Activated CD4-positive, alpha-beta T cell treated with anti-CD3 and anti-CD28 coated beads for 1 hour (primary cell): ENCODE measurements at places on chromosomes 7 and 10.

DNA sequence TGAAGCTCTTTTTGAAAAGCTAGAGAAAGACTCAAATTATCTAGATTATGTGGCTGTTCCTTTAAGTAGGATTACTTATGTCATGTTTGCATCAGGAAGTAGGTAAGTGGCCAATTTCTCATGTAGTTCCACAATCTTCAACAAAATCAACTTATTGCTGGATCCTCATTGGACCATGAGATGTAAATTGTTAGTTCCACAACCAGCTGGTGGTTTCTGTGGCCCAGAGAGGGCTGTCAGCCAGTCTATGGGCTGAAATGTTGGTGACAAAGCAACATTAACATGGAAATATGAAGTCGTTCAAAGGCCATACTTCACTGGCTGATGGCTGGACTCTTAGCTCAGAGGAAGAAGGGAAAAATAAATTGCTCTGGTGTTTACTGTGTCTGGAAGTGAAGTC, 157.9 kb downstream of the PLXDC2 start:
- DNase-seq, result no peak

DNA sequence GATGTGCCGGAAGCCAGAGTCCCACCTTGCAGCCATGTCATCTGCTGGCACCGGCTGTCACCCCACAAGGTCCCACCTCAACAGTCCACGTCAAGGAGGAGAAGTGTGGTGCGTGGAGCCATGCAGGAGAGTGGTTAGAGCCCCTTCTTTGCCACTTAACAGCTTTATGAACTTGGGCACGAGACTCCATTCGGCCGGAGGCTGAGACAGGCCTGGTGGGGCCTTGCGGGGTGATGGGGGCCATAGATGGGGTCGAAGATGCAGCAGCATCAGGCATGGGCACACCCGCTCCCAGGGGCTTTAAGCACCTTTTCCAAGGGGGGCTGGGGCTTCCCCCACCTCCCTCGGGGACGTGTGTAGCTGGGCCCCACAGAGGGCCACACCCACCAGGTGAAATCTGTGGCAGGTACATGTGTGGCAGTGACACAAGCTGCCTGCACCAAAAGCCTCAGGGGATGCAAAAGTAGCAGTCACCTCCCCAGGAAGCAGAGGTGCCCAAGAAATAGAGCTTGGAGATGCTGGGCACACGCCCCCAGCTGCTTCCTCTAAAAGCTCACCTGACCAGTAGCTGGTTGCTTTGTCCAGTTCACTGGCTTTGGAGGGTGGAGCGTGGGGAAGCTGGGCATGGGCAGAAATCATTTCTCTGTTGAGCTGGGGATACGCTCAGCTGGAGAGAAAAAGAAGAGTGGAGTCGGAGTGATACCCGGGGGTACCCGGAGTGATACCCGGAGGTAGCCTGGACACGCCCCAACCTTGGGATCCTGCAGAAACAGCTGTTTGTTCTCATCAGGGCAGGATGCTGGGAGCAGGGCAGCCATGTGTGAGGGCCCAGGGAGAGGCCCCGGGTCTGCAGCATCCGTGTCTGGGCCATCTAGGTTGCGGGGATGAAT, 199.8 kb downstream of the EBF3 start:
- peak; percentile 1 for DNase-seq

DNA sequence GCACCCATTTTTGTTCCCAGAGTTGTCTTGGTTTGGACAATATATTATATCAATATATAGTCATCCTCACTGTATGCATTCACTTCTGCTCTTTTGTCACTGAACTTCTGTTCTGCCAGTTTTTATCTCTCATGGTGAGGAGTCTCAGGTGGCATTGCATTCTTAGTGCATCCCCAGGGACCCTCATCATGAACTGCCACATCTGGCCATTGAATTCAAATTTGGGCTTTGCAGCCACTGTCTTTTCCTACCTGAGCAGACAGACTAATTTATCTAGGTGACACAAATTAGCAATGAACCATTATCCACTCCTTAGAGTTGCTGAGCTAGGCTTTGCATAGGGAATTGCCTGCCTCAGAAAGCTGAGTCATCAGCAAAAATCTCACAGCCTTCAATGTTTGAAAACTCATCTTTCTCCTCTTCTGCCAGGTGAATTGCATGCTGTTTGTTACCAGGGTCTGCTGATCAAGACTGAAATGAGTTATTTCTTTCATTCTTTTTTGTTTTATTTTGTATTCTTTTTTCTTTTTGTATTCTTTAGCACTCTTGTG, 316.8 kb upstream of the MTPN start:
- DNase-seq, result no peak

- no peak for DNase-seq
Measured at GRCh38 chr10:7435674-7436073, 24.8 kb upstream of the SFMBT2 start.

DNA sequence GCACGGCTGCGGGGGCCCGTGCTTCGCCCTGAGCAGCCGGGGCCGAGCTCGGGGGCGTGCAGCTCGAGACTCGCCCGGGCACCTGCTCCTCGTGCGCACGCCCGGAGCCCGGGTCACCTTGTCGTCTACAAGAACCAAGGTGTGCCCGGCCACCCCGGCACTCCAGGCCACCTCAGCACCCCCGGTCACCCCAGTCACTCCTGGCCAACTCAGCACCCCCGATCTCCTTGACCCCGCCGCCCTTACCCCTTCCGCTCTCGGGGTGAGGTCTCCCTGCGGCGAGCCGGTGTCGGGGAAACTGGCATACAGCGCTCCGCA, 268 bp upstream of the IGFBP3 start:
- DNase-seq, result no peak

DNA sequence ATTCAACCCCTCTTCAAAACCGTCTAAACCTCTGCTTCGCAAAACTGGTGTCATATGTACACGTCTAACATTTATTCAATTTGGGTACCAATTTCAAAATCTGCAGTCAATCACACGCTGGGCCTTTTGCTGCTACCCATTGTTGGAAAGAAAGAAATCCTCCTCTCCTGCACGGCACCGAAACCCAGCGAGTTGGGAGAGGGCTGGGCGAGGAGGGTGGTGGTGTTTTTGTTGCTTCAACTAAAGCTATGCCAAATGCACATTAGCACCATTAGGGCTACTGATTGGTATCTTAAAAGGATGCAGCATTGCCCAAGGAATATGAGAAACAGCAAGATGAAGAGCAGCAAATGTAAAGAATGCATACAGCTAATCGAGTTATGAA, 7.8 kb downstream of the EBF3 start:
- DNase-seq, result no peak

DNA sequence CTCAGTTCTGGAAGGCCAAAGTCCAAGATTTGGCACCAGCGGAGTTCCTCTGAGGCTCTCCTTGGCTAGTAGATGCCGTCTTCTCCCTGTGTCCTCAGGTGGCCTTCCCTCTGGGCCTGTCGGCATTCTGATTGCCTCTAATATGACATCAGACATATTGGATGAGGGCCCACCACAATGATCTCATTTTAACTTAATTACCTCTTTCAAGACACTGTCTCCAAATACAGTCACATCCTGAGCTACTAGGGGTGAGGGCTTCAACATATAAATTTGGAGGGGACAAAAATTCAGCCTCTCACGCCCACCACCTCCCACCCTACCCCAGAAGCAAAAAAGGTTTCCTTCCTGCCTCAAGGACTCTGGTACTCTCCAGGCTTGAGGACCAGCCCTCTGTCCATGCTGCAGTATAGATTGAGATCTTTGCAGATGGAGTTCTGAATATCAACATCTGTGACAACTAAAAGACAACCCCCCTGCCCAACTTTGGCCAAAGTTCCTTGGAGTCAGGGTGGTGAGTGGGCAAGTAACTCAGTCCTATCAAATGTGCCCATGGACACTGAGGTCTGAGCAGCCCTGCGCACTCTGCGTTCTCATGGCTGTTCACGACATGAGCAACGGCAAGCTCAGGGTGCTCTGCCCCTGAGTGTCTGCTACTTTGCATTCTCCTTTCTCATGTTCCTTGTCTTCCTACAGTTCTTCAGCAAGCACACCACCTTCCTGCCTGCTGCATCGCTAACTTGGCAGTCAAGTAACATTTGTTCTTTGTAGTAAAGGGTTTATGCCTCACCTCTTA, 11.5 kb downstream of the TMEM176B start:
- no peak for DNase-seq
